Activated CD8-positive, alpha-beta T cell treated with anti-CD3 and anti-CD28 coated beads, Interleukin-2, amount 10 ng/mL, durations not matched to agents 7 days and 5 days (primary cell): ENCODE measurements at places on chromosomes 12 and 14. TPM values are rescaled to one million over a fixed set of nuclear protein-coding genes. Genes with fewer than 3 reads are reported as not detected.

- no peaks in the 10 kb centered on the region for H3K36me3 ChIP-seq
- DNase-seq: no peak
- H3K27ac ChIP-seq: no peak overlapping the region
- H3K4me3 ChIP-seq: no peak overlapping the region
- H3K4me1 ChIP-seq: no peaks in the 10 kb centered on the region
These were observed 236.2 kb upstream of the EGLN3 start for GRCh38 chr14:34187061-34187460.

DNA sequence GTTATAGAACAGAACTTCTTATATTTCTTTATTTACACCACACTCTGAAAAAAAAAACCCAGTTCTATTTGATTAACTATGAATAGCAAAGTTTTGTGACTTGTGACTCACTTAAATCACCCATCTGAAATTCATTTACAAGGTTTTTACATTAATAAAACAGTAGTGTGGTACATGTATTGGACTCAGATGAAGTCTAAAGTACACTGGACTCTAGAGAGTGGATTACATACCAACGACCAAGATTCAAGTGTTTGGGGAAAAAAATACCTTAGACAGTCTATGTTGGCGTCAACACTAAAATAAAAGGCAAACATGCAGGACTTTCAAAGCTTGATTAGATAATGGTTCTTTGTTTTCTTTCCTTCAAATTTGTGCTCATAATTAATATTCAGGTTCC, 85.7 kb downstream of the SLC38A1 start:
- no peak for DNase-seq
- H3K27ac ChIP-seq: no peak overlapping the region
- no peak overlapping the region for H3K4me3 ChIP-seq
- no peaks in the 10 kb centered on the region for H3K27me3 ChIP-seq
- H3K36me3 ChIP-seq: peaks cover 51% of the 10 kb centered on the region

The NAV3 gene
- not detected for total RNA-seq

- H3K36me3 ChIP-seq: no peaks in the 10 kb centered on the region
- H3K4me1 ChIP-seq: peaks cover 27% of the 10 kb centered on the region
- H3K27ac ChIP-seq: no peak overlapping the region
- DNase-seq: no peak
- H3K27me3 ChIP-seq: no peaks in the 10 kb centered on the region
These were observed 128.6 kb downstream of the MED13L start for GRCh38 chr12:116148844-116149243.

- no peaks in the 10 kb centered on the region for H3K27me3 ChIP-seq
- no peak overlapping the region for H3K4me3 ChIP-seq
- no peak for DNase-seq
- peak overlapping the region; percentile 93 for H3K27ac ChIP-seq
These were observed 9.2 kb upstream of the GOLGA3 start for GRCh38 chr12:132837693-132838409.

The ABCB9 gene
- 6.0 TPM for total RNA-seq

DNA sequence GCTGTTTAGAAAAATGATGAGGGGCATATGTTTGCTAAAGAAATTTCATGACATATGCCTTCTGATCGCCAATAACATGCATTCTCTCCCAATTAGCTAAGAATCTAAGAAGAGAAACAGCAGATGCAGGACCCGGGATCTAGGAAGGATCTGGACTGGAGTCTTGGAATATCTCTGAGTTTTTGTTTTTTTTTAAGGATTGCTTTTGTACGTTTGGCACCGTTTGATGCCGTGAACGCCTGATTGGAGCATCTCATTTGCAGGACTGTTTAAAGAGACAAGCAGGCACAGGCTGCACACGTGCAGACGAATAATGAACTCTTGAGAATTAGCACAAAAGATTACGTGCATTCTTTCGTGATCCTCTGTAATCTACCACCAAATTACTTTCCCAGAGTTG, 13.6 kb downstream of the EML1 start:
- no peak for DNase-seq
- peaks cover 26% of the 10 kb centered on the region for H3K27me3 ChIP-seq
- H3K36me3 ChIP-seq: no peaks in the 10 kb centered on the region

- DNase-seq: no peak
- no peak overlapping the region for H3K4me3 ChIP-seq
- peaks cover 14% of the 10 kb centered on the region for H3K4me1 ChIP-seq
- no peaks in the 10 kb centered on the region for H3K36me3 ChIP-seq
- peaks cover 55% of the 10 kb centered on the region for H3K27me3 ChIP-seq
- no peak overlapping the region for H3K27ac ChIP-seq
These were observed 14.0 kb downstream of the RNASE2 start for GRCh38 chr14:20969336-20969735.

The CHFR gene
- total RNA-seq: 88.0 TPM

The ACOT6 gene
- total RNA-seq: not detected

The TSHR gene
- not detected for total RNA-seq

GRCh38 chr12:53353257-53353655, 17.1 kb upstream of the SP7 start:
- H3K27ac ChIP-seq: no peak overlapping the region
- H3K4me1 ChIP-seq: peaks cover 9% of the 10 kb centered on the region
- H3K36me3 ChIP-seq: no peaks in the 10 kb centered on the region
- no peaks in the 10 kb centered on the region for H3K27me3 ChIP-seq

The CIROP gene
- not detected for total RNA-seq

- no peaks in the 10 kb centered on the region for H3K27me3 ChIP-seq
- no peak overlapping the region for H3K4me3 ChIP-seq
- H3K36me3 ChIP-seq: no peaks in the 10 kb centered on the region
- no peaks in the 10 kb centered on the region for H3K4me1 ChIP-seq
- no peak overlapping the region for H3K27ac ChIP-seq
These were observed 63.5 kb upstream of the C14orf180 start for GRCh38 chr14:104515811-104516780.

The IFNG gene
- 3.1 TPM for total RNA-seq

GRCh38 chr12:23540572-23540971, 408.9 kb downstream of the SOX5 start:
- H3K27ac ChIP-seq: no peak overlapping the region
- DNase-seq: no peak
- no peaks in the 10 kb centered on the region for H3K27me3 ChIP-seq
- no peaks in the 10 kb centered on the region for H3K4me1 ChIP-seq
- H3K36me3 ChIP-seq: no peaks in the 10 kb centered on the region

- H3K36me3 ChIP-seq: no peaks in the 10 kb centered on the region
- peaks cover 7% of the 10 kb centered on the region for H3K27me3 ChIP-seq
- H3K4me1 ChIP-seq: peaks cover 14% of the 10 kb centered on the region
- H3K27ac ChIP-seq: no peak overlapping the region
- no peak for DNase-seq
These were observed 28.0 kb downstream of the MVK start for GRCh38 chr12:109601557-109601956.

- H3K27me3 ChIP-seq: no peaks in the 10 kb centered on the region
- H3K4me1 ChIP-seq: peaks cover 9% of the 10 kb centered on the region
- peaks cover 10% of the 10 kb centered on the region for H3K36me3 ChIP-seq
- no peak overlapping the region for H3K27ac ChIP-seq
These were observed 113.3 kb downstream of the ANO6 start for GRCh38 chr12:45329238-45329637.

The C12orf50 gene
- total RNA-seq: not detected

GRCh38 chr12:54286042-54287030, 5.8 kb downstream of the HNRNPA1 start:
- no peak for DNase-seq
- H3K4me1 ChIP-seq: peaks cover 46% of the 10 kb centered on the region
- no peak overlapping the region for H3K4me3 ChIP-seq
- peaks cover 5% of the 10 kb centered on the region for H3K36me3 ChIP-seq

- H3K27ac ChIP-seq: no peak overlapping the region
- no peaks in the 10 kb centered on the region for H3K27me3 ChIP-seq
- H3K36me3 ChIP-seq: peaks cover 34% of the 10 kb centered on the region
- H3K4me1 ChIP-seq: no peaks in the 10 kb centered on the region
These were observed 82.0 kb downstream of the SLC16A7 start for GRCh38 chr12:59677857-59678256.

The GARIN6 gene
- total RNA-seq: not detected

DNA sequence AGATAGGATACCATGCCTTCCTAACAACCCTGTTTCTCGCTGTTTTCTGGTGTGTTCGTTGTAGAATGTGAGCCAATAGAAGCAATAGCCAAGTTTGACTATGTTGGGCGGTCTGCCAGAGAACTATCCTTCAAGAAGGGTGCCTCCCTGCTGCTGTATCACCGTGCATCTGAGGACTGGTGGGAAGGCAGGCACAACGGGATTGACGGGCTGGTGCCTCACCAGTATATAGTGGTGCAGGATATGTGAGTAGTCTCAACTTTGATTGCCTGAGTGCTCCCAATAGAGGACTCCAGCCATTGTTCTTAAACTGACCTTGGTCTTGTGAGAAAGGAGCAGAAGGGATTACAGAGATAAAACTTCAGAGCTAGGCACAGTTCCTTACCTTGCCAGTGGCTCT, 96.2 kb downstream of the KICS2 start:
- H3K27ac ChIP-seq: no peak overlapping the region
- H3K4me3 ChIP-seq: no peak overlapping the region
- H3K4me1 ChIP-seq: no peaks in the 10 kb centered on the region
- no peaks in the 10 kb centered on the region for H3K36me3 ChIP-seq
- DNase-seq: no peak

The TESPA1 gene
- total RNA-seq: 84.6 TPM

GRCh38 chr12:91662021-91662420, 479.4 kb upstream of the DCN start:
- no peaks in the 10 kb centered on the region for H3K36me3 ChIP-seq
- no peaks in the 10 kb centered on the region for H3K27me3 ChIP-seq
- DNase-seq: no peak
- peaks cover 11% of the 10 kb centered on the region for H3K4me1 ChIP-seq
- no peak overlapping the region for H3K4me3 ChIP-seq
- H3K27ac ChIP-seq: no peak overlapping the region

- DNase-seq: peak; percentile 58
- peak overlapping the region; percentile 99 for H3K27ac ChIP-seq
- H3K4me3 ChIP-seq: peak overlapping the region; percentile 96
These were observed 418 bp downstream of the AMN1 start for GRCh38 chr12:31728289-31728916.

DNA sequence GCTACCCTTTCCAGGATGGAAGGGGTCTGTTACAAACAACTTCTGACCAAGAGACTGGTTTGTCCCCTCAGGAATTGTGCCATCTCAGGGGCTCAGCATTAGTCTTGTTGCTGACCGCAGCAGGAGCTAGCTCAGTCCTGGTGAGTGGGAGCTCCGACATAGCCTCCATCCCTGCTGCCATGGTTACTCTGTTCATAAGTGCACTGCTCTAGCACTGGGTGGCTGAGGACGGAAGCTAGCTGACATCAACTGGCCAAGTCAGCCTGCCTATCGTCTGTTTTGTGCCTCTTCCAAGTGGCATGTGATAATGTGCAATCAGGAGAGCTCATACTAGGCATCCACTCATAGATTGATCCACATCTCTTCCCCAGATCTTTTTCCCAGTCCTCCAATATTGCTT, 7.5 kb downstream of the SLC17A8 start:
- DNase-seq: no peak
- no peaks in the 10 kb centered on the region for H3K36me3 ChIP-seq
- no peaks in the 10 kb centered on the region for H3K4me1 ChIP-seq
- no peak overlapping the region for H3K4me3 ChIP-seq

The NACA gene
- total RNA-seq: 793 TPM

The ZC2HC1C gene
- 1.4 TPM for total RNA-seq

- peaks cover 49% of the 10 kb centered on the region for H3K4me1 ChIP-seq
- H3K27me3 ChIP-seq: no peaks in the 10 kb centered on the region
- peaks cover 22% of the 10 kb centered on the region for H3K36me3 ChIP-seq
- no peak overlapping the region for H3K4me3 ChIP-seq
These were observed 230.2 kb downstream of the SLC41A2 start for GRCh38 chr12:104727726-104728465.

The FSCB gene
- not detected for total RNA-seq

DNA sequence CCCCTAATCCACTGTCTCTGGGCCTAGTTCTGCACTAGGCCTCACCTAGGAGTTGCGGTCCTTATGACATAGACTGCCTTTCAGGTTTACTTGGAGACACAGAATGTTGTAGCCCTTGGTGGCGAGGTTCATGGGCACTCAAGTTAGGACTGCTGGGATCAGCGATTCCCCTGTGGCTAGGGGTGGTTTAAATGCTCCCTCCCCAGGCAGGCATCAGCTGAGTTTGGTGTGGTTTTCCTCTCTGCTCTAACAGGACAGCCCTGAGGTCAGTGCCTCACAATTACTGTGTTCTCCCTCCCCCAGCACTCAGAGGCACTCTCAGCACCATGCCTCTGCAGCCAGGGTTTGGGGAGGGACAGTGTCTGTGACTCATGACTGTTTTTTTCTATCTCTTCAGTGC, 22.2 kb upstream of the RDH16 start:
- DNase-seq: no peak
- peaks cover 2% of the 10 kb centered on the region for H3K4me1 ChIP-seq
- no peak overlapping the region for H3K4me3 ChIP-seq
- H3K27me3 ChIP-seq: no peaks in the 10 kb centered on the region
- no peaks in the 10 kb centered on the region for H3K36me3 ChIP-seq

DNA sequence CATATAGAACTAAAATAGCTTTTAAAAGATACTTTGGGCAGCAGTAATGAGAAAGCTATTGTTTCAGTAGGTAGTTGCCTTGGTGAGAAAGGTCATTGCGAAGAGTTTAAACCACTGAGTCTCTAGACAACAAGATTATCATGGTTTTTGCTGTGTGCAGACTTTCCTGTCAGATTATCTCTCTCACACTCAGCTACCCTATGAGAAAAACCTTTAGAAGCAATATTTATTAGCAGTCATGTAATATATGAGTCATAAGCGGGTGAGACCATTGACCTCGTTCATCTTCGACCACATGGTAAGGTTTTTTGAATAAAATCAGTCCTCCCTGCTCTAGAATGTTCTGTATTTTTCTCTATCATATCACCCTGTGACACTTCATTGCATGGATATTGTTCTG, 59.9 kb downstream of the GPR65 start:
- no peak overlapping the region for H3K4me3 ChIP-seq
- H3K4me1 ChIP-seq: no peaks in the 10 kb centered on the region
- no peak overlapping the region for H3K27ac ChIP-seq
- H3K27me3 ChIP-seq: peaks cover 1% of the 10 kb centered on the region
- H3K36me3 ChIP-seq: no peaks in the 10 kb centered on the region
- no peak for DNase-seq

DNA sequence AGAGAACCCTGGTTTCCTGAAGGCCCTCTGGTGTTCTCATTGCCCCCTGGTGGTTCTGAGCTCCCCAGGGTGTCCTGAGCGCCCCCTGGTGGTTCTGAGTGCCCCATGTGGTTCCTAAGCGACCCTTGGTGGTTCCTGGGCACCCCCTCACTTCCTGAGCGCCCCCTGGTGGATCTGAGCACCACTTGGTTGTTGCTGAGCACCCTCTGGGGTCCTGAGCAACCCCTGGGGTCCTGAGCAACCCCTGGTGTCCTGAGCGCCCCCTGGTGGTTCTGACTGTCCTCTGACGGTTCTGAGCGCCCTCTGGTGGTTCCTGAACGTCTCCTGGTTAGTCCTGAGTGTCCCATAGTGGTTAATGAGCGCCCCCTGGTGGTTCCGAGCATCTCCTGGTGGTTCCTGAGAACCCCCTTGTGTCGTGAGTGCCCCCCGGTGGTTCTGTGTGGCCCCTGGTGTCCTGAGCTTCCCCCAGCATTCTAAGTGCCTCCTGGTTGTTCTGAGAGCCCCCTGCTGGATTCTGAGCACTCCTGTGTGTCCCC, 568.3 kb downstream of the TMEM121 start:
- H3K4me1 ChIP-seq: no peaks in the 10 kb centered on the region
- no peaks in the 10 kb centered on the region for H3K27me3 ChIP-seq
- H3K4me3 ChIP-seq: no peak overlapping the region
- no peak overlapping the region for H3K27ac ChIP-seq
- no peak for DNase-seq
